ENCODE measurements at places on chromosomes 3 and 15.

DNA sequence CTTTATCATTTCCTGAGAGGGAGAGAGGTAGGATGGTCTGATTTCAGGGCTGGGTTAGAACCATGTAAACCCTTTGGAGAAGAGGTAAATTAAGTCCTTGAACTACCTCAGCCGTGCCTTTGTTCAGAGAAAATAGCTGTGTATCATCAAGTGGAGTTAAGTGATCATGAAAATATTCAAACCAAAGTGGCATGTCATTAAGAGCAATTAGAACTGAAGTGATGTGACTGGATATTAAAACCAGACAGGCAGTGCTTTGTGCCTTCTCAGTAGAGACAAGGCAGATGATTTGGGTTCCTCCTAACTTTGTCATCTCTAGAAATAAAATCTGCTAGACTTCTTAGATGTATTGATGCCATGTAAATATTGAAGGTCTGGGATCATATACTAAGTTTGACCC lies 171.5 kb downstream of the IL5RA start:
- no peak for DNase-seq

DNA sequence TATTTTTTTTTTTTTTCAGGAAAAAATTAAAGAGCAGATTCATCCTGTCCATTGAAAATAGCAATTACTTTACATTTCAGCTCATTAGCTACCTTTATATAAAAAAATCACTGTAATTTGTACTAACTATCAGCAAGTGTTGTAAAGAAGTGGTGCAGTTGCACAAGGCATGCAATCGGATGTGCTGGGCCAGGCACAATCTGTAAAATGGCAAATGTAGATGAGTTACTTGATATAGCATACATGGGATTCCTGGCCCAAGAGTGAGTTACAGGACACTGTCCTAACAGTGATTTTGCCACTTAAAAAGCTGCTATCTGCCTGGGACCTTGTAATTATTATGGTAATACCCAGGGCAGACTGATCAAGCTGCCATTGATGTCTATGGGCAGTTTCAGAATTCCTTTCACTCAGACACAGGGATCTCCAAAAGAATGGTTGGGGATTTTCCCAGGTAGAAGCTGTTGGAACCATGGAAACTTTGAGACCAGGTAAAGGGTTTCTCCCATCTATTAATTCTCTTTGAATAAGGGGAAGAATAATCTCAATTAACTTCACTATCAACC lies 182.2 kb upstream of the ICE2 start:
- no peak for DNase-seq

GRCh38 chr3:89380016-89380415 lies 272.6 kb downstream of the EPHA3 start:
- no peak for DNase-seq

DNA sequence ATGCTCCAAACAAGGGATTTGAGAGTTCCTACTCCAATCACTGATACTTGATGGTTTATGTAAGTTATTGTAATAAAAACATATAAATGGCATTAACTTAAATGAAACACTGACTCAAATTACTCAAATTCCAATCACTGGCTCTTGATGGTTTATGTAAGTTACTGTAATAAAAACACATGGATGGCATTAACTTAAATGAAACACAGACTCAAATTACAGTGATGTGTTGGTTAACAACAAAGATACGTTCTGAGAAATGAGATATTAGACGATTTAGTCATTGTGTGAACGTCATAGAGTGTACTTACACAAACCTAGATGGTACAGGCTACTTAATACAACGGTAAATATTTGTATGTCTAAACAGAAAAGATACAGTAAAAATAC lies 6.6 kb downstream of the MOBP start:
- no peak for DNase-seq

GRCh38 chr15:100714034-100714748 lies 111.8 kb downstream of the ASB7 start:
- no peak for DNase-seq

GRCh38 chr15:95843241-95843910 lies 487.1 kb upstream of the NR2F2 start:
- no peak for DNase-seq

Measured in WERI-Rb-1 (cell line).